Liver (tissue), 10 donors: ENCODE measurements at places on chromosomes 12 and 14. TPM values are rescaled to one million over a fixed set of nuclear protein-coding genes. Genes with fewer than 3 reads are reported as not detected.

DNA sequence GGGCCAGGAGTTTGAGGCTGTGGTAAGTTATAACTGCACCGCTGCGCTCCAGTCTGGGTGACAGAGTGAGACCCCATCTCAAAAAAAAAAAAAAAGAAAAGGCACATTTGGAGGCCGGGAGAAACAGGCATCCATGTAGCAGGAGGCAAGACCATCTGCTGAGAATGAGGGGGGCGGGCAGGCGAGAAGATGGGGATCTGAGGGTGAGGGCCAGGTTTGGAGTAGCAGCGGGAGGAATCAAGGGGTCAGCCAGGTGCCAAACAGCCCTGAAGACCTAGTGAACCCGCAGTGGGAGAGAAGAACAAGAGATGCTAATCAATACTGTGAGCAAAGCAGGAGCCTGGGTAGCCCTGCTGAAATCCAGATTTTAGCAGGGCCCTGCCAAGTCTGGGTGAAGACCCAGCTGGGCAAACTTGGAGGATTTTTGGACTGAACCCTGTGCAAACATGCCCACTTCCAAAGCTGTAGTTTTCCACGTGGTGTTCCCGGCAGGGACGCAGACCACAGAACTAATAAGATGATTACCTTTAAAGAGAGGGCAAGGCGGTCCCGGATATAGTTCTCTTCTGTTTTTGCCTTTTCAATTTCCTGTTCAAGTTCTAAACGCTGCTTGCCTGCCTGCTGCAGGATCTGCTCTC lies 61.0 kb downstream of the NIN start:
- no peak for DNase-seq

DNA sequence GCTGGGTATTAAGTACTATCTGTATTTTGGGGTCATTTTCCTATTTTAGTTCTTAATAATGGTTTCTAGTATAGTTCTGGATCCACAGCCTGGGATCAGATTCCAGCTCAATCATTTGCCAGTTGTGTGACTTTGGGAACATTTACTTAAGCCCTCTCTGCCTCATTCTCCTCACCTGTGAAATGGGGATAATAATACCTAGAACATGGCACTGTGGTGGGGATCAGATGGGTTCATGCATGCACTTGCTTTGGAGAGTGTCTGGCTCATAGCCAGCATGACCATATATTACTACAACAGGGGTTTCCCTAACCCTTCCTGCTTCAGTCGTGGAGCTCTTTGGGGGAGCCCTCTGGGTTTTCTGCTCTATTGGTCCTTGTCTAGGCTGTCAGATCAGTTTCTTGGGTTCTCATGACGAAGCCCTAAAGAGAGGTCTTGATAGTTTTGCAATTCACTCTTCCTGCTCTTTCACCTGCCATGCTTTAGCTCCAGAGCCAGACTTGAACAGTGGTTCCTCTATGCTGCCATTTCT lies 34.1 kb upstream of the SMOC1 start:
- no peak for DNase-seq

GRCh38 chr12:113226696-113227568 lies 5.7 kb downstream of the TPCN1 start:
- DNase-seq: no peak

DNA sequence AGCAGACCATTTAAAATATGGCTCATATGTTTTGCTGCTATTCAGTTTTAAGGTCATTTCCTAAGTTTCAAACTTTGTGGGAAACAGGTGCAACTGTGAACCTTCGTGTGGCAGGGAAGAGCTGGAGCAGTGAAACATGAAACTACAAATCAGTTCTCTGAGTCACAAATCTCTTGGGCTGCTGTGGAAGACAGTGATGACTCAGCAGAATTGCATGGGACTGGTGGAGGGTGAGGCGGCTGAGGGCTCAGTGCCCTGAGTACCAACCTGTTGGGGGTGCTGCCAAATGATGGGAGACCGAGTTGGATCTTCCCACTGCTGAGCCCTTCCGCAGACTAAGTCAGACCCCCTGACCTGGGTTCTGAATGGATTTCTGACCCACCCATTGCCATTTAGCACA lies 8.4 kb upstream of the CALM1 start:
- DNase-seq: no peak

GRCh38 chr12:68565391-68565903 lies 45.3 kb upstream of the RAP1B start:
- DNase-seq: no peak

- no peak for DNase-seq
Observed at GRCh38 chr12:2559931-2560330, 234.8 kb upstream of the FKBP4 start.

DNA sequence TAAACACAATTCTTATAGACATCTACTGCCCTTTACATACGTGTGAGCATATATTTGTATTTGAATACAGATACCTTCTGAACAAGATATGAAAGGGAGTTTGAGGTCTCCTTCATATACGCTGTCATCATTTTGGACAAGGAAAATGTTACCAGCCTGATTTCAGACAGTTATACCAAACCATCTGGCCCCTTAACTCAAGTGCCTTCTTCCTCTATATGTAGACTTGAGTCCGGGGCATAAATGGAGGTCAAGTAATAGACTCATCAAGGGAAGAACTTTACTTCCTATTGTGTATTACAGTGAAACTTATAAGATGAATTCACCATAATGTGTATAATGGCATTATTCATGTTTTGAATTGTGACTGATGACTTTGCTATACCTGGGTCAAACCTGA lies 52.2 kb downstream of the FAR2 start:
- DNase-seq: no peak

- DNase-seq: no peak
Observed at GRCh38 chr14:101634850-101635748, 73.8 kb downstream of the DIO3 start.

- no peak for DNase-seq
Observed at GRCh38 chr12:3456809-3457208, 34.2 kb upstream of the PRMT8 start.

The WDR20 gene
- total RNA-seq: 18.5 TPM

The ENDOU gene
- total RNA-seq: 0.25 TPM

The DPPA3 gene
- not detected for total RNA-seq
